Epithelial cell of prostate (primary cell): ENCODE measurements at places on chromosomes 6 and 20.

GRCh38 chr6:35360349-35361138, 18.2 kb downstream of the PPARD start:
- peak; percentile 37 for DNase-seq

DNA sequence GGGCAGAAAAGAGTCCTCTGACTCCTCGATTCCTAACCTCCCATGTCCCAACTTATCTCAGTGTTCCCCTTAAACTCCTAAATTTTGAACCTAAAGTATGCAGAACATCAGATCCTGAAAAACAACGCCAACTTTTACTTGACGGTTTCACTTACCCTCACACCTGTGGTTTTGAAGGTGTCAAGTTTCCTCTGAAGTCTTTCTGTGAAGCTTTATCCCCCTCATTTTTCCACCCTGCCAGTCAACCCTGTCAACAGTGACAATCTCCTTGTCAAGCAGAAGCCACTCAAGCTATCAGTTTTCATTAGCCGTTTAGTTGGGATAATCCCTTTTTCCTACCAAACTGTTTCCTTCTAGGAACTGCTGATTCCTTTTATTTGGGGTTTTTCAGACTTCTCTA, 245.4 kb upstream of the PREP start:
- no peak for DNase-seq

DNA sequence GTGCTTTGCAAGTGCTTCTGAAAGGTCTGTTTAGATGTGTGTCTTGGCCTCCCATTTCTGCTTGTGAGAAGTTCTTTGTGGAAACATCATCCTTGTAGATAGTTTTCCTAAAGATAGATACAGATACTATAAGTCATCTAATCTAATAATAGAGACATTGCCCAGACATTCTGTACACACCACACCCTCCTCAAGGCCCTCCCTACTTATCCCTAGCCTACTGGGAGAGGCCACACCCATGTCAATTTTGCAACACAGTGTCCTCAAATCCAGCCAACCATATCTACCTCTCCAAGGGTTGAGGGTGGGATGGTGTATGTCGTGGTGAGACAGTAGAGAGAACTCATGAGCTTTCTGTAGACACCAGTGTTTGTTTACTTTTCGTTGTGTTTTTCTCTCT, 6.2 kb downstream of the KDM1B start:
- DNase-seq: no peak

DNA sequence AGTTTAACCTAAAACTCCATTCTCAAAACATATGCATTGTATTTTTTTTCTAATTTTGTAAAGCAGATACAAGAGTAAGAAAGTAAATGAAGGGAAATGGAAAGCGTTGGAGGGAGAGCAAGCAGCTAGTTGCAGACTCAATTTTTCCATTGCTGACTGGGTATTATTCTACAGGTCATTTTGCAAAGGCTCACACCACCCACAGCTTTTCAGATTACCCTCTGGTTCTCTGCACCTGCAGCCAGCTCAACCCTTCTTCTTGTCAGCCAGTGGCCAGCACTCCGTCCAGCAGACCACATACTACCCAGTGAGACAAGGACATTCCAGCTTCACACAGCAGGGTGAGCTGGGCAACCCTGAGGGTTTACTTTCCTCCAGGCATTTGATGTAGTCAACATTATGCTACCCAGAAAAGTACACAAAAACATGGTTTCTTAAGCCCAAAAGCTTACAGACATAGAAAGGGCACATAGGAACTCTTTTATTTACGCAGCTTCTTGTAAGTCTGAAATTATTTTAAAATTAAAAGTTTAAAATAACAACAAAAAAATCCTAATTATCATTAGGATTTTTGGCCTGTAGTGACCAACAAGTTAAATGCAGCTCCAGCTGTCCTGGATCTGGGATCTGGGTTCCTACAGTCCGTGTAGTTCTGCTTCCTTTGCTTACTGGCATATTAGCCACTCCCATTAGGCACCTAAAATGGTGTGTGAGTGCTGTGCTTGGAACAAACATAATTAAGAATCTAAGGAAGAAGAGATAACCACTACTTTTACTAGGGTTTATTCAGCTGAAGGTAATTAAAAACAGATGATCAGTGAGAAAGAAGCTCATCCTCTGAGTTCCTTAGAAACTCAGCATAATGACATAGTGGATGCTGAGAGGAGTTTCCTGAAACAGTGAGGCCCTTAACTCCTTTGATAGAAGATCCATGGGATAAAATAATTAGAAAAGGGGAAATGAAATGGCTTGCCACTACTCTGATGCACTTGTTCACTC, 185.3 kb downstream of the PKHD1 start:
- no peak for DNase-seq

DNA sequence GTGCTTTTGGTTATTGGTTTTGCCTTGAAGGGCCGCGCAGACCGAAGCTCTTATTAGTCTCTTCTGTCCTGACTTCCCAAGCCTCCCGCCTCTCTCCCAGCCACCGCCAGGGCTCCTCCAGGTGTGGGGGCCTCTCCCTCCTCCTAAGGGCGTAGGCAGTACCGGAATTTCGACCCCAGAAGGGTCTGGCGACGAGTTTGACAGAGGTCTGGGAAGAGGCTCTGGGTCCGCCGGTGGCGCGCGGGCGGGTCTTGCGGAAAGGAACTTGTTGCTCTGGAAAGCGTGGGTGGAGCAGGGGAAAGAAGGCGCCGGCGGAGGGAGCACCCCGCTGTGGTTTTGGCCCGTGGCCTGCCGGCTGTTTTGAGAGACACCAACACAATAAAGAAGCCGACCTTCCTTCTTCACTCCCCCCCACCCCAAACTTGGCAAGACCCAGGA, 1.8 kb downstream of the PCSK2 start:
- DNase-seq: no peak

- no peak for DNase-seq
Observed at GRCh38 chr20:51354769-51355319, 187.7 kb downstream of the NFATC2 start.
